ENCODE measurements at places on chromosomes 16 and 17.

- DNase-seq = no peak
These were observed 116.7 kb downstream of the C16orf78 start for GRCh38 chr16:49490321-49490705.

GRCh38 chr17:80511222-80512180 lies 33.1 kb upstream of the RPTOR start:
- no peak for DNase-seq

DNA sequence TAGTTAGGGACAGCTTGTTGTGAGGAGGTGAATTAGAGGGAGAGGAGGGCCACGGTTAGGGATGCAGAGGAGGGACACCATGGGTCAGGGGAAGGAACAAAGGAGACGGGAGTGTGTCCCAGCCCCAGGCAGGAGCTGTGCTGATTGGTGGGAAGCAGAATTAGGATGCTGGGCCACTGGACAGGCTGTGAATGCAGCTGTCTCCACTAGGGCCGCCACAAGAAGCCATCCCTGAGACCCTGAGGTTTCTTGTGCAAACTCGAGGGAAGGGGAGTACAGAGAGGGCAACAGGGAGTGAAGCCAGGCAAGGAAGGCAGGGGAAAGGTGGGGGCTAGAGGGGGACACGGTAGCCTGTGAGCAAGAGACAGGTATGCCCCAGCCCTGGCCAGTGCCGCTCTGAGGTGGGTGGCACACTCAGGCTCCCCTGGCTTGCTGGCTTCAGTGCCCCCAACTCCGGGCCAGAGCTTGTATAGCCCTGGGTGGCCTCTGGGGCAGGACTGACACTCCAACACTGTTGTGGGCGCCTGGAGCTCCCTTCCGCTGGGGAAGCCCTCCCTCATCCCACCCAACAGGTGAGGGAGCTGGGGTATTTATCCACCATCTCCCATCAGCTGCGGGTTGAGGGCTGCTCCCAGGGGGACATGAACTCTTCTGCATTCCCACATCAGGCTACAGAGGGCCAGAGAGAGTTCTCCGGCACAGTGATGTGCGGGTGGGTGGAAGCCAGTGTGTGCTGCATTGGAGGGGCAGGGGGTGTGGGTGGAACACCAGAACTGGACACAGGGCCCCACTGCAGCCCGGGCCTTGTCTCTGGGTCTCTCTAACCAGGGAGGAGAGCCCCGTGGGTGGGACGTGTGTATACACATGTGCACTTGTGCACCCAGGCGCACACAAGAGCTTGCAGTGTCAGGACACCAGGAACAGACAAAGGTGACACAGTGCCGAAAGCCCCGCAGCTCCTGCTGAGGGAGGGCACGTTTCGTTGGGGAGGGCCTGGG lies 8.3 kb upstream of the SPPL2C start:
- DNase-seq = no peak

DNA sequence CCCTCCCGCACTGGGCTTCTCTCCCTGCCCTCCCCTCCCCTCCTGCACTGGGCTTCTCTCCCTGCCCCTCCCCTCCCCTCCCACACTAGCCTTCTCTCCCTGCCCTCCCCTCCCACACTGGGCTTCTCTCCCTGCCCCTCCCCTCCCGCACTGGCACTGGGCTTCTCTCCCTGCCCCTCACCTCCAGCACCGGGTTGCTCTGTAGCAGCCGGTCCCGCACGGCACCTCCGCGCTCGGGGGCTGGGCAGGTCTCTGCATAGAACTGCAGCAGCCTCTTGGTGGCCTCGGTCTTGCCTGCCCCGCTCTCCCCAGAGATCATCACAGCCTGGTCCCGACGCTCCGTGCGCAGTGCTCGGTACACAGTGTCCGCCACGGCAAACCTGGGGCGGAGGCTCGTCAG lies 9.8 kb downstream of the MYO1C start:
- no peak for DNase-seq
